ENCODE measurements at places on chromosomes 16 and 17. TPM values are rescaled to one million over a fixed set of nuclear protein-coding genes. Genes with fewer than 3 reads are reported as not detected.

Gene ZSWIM7
- 18.8 TPM for total RNA-seq

Gene CACNG5
- total RNA-seq, result not detected

Gene MCRIP1
- total RNA-seq, result 46.1 TPM

Gene MAPK7
- total RNA-seq, result 10.1 TPM

Gene GPR142
- 0.66 TPM for total RNA-seq

Gene TP53TG3
- not detected for total RNA-seq

GRCh38 chr17:5526821-5527598 is 40.6 kb downstream of the MIS12 start:
- no peaks in the 10 kb centered on the region for H3K4me1 ChIP-seq
- peak; percentile 22 for DNase-seq
- H3K27ac ChIP-seq, result no peak overlapping the region
- no peaks in the 10 kb centered on the region for H3K27me3 ChIP-seq

GRCh38 chr16:67468731-67469130 is 12.2 kb downstream of the ATP6V0D1 start:
- no peaks in the 10 kb centered on the region for H3K27me3 ChIP-seq
- H3K27ac ChIP-seq, result no peak overlapping the region
- H3K36me3 ChIP-seq, result no peaks in the 10 kb centered on the region
- peaks cover 57% of the 10 kb centered on the region for H3K4me1 ChIP-seq

GRCh38 chr17:45823598-45823997 is 21.1 kb upstream of the SPPL2C start:
- H3K4me1 ChIP-seq, result no peaks in the 10 kb centered on the region
- H3K4me3 ChIP-seq, result no peak overlapping the region
- no peak overlapping the region for H3K27ac ChIP-seq
- H3K36me3 ChIP-seq, result no peaks in the 10 kb centered on the region

DNA sequence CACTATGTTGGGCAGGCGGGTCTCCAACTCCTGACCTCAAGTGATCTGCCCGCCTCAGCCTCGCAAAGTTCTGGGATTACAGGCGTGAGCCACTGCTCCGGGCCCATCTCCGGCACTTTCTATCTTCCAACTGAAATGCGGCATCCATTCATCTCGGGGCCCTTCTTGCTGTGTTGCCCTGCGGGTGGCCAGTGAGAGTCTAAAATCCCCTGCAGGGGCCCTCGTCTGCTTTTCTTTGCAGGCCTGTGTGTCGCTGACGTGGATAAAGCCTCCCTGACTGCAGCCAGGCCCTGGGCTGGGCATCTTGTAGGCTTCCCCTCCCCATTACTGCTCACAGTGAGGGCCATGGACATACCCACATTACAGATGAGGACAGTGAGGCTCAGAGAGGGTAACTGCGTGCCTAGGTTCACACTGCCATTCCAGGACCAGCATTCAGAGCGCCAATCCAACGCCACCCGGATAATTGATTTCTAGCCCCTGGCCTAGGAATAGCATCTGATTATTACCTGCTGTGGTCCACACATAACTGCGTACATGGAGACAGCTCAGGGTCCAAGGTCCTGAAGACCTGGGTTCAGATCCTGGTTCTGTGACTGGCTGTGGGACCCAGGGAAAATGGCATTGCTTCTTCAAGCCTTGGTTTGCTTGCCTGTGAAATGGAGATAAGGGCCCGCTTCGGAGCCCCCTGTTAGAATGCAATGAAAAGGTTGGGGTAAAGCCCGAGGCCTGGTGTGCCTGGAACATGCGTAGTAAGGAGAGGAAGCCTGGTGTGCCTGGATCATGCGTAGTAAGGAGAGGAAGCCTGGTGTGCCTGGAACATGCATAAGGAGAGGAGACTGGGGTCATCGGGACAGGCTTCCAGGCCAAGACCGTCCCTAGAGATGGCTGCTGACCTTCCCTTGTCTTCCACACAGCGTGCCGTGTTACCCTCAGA is 25.0 kb downstream of the CRISPLD2 start:
- H3K36me3 ChIP-seq, result no peaks in the 10 kb centered on the region
- no peak overlapping the region for H3K27ac ChIP-seq
- no peak for DNase-seq
- H3K27me3 ChIP-seq, result no peaks in the 10 kb centered on the region
- no peak overlapping the region for H3K4me3 ChIP-seq
- H3K4me1 ChIP-seq, result peaks cover 4% of the 10 kb centered on the region

DNA sequence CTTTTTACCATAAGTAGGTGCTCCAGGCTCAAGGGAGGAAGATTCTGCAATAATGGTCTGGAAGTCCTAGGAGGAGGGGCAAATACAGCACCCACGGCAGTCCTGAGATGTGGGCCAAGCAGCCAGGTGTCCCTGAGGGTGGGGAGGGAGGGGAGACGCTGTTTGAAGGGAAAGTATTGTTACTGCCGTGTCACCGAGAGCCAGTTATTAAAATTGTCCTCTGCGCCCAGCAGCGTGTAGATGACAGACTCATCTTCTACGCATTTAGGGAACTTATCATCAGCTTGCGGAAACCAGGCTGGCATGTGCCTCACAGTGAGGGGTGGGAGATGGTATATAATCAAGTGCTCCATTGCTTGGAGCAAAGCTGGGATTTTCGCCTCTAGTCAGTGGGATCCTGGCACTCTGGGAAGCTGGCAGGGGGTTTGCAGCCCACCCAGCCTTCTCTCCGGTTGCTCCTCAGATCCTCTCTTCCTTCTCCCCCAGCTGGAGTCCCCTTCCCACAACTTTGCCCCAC is 104.6 kb downstream of the OR1D5 start:
- no peak for DNase-seq
- no peak overlapping the region for H3K27ac ChIP-seq
- no peaks in the 10 kb centered on the region for H3K27me3 ChIP-seq
- H3K4me1 ChIP-seq, result peaks cover 21% of the 10 kb centered on the region

DNA sequence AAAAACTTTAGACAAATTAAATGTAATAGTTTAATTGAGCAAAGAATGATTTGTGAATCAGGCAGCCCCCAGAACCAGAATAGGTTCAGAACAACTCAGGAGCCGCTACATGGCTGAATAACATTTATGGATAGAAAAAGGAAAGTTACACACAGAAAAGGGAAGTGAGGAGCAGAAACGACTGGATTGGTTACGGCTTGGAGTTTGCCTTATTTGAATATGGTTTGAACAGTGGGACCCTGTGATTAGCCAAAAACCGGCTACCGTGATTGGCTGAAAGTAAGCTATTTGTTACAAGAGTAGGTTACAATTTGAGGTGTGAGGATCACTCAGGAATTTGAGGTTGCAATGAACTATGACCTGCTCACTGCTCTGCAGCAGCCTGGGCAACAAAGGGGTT is 1139.8 kb downstream of the CDH11 start:
- H3K4me3 ChIP-seq, result no peak overlapping the region
- no peaks in the 10 kb centered on the region for H3K36me3 ChIP-seq
- no peak for DNase-seq
- peaks cover 5% of the 10 kb centered on the region for H3K4me1 ChIP-seq
- no peaks in the 10 kb centered on the region for H3K27me3 ChIP-seq

- no peak for DNase-seq
- peaks cover 3% of the 10 kb centered on the region for H3K36me3 ChIP-seq
- no peaks in the 10 kb centered on the region for H3K4me1 ChIP-seq
- H3K27ac ChIP-seq, result no peak overlapping the region
- H3K27me3 ChIP-seq, result no peaks in the 10 kb centered on the region
Observed at GRCh38 chr16:16118337-16118736, 105.0 kb downstream of the ABCC6 start.

GRCh38 chr16:70745536-70746025 is 55.4 kb downstream of the VAC14 start:
- no peak overlapping the region for H3K4me3 ChIP-seq
- H3K4me1 ChIP-seq, result peaks cover 55% of the 10 kb centered on the region
- no peak for DNase-seq
- no peaks in the 10 kb centered on the region for H3K27me3 ChIP-seq

DNA sequence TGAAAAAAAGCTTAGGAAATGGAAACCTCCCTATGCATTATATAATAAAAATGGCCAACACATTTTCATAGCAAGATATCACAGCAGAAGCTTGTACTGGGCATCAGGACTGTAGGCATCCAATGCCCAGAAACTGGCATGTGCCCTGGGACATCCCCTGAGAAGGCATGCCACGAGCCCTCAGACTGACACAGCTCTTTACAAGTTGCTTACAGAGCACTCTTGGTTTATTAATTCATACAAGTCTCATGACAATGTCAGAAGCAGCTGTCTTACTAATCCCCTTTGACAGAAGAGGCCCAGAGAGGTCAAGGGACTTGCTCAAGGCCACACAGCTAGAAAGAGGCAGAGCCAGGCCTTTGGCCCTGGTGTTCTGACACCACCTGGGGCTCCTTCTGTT is 5.6 kb upstream of the CCL2 start:
- no peaks in the 10 kb centered on the region for H3K27me3 ChIP-seq
- no peaks in the 10 kb centered on the region for H3K36me3 ChIP-seq
- no peak overlapping the region for H3K27ac ChIP-seq
- peak; percentile 49 for DNase-seq

- no peaks in the 10 kb centered on the region for H3K27me3 ChIP-seq
- H3K27ac ChIP-seq, result no peak overlapping the region
- peak; percentile 32 for DNase-seq
- no peak overlapping the region for H3K4me3 ChIP-seq
- H3K4me1 ChIP-seq, result no peaks in the 10 kb centered on the region
Observed at GRCh38 chr16:75279305-75279704, 27.9 kb upstream of the BCAR1 start.

DNA sequence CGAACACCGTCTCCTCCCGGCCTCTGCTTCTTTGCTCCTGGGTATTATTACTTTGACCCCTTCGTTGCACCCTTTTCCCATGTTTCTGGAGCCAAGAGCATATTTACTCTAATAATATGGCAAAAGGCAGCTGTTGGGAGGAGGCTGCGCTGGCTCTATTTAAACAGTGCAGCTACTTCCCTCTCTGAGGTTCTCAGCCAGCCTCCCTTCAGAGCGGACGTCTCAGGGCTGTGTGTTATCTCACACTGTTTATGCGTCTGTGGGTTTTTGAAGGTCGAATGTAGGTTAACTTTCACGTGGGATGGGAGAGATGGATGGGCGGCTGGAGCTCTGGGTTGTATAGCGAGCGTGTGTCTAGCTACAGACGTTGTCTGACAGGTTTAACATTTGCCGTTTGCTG is 45.3 kb downstream of the COX4I1 start:
- no peaks in the 10 kb centered on the region for H3K27me3 ChIP-seq
- no peak for DNase-seq
- no peak overlapping the region for H3K4me3 ChIP-seq
- H3K27ac ChIP-seq, result no peak overlapping the region

- DNase-seq, result no peak
- no peaks in the 10 kb centered on the region for H3K4me1 ChIP-seq
- H3K36me3 ChIP-seq, result no peaks in the 10 kb centered on the region
- no peaks in the 10 kb centered on the region for H3K27me3 ChIP-seq
- no peak overlapping the region for H3K4me3 ChIP-seq
Observed at GRCh38 chr17:4666296-4666695, 24.8 kb upstream of the ALOX15 start.

GRCh38 chr16:12079412-12079965 is 103.0 kb downstream of the SNX29 start:
- no peak overlapping the region for H3K4me3 ChIP-seq
- H3K4me1 ChIP-seq, result no peaks in the 10 kb centered on the region
- H3K27ac ChIP-seq, result no peak overlapping the region
- no peaks in the 10 kb centered on the region for H3K36me3 ChIP-seq
- DNase-seq, result no peak
- H3K27me3 ChIP-seq, result no peaks in the 10 kb centered on the region

DNA sequence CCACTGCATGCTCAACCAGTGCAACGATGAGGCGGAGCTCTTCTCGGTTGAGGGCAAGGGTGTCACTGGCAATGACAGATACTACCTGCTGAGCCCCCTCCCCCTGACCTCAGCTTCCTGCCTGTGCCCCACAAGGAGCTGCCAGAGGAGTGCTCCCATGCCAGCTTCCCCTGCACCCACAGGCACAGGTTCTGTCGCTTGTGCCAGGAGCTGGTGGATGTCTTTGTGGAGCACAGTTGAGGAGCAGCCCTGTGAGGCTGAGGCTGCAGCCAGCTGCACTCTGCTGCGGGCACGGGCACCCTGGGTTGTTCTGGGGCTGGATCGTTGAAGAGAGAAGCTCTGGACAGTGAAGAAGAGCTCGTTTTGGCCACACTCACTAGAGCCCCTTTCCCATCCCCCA is 165.3 kb upstream of the ZNF267 start:
- H3K36me3 ChIP-seq, result peaks cover 16% of the 10 kb centered on the region
- no peak overlapping the region for H3K4me3 ChIP-seq
- H3K27me3 ChIP-seq, result no peaks in the 10 kb centered on the region
- DNase-seq, result no peak

DNA sequence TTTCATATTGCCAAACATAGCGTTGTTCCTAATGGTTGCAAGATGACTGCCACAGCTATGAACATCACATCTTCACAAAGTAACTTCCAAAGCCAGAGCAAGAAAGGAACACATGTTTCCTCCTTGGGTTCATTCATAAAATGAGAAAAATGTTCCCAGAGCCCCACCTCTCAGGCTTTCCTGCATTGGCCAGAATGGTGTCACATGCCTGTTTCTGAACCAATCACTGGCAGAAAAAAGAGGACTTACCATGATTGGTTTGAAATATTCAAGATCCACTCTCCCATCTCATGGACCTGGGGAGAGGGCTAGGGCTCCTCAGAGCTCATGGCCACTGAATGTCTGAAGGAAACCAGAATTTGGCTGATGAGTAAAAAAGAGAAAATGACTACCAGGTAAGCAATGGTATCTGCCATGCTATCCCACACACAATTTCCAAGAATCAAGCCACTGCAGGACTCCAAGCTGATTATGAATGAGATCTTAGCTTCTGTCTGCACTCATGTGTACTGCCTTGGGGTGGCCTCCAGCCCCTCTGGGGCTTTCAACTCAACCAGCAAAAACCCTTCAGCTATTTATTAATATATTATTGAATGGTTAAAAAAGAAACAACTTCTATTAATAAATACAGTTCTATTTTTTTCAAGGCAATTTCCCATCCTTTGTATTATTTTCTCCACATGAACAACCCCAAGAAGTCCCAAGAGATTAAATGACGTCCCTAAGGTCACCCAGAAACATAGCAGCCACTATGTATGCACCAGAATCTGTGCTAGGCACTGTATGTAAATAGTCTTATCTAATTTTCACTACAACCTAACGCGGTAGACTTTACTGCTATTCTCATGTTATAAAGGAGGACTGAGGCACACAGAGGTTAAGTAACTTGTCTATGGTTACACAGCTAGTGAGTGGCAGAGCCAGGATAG is 61.4 kb upstream of the TMC5 start:
- H3K27me3 ChIP-seq, result no peaks in the 10 kb centered on the region
- no peak for DNase-seq
- H3K4me1 ChIP-seq, result no peaks in the 10 kb centered on the region
- no peak overlapping the region for H3K27ac ChIP-seq
- H3K36me3 ChIP-seq, result no peaks in the 10 kb centered on the region
- H3K4me3 ChIP-seq, result no peak overlapping the region

GRCh38 chr17:38685491-38685890 is 10.7 kb upstream of the EPOP start:
- H3K4me1 ChIP-seq, result no peaks in the 10 kb centered on the region
- no peaks in the 10 kb centered on the region for H3K27me3 ChIP-seq
- H3K4me3 ChIP-seq, result no peak overlapping the region
- no peak for DNase-seq
